GM20000 (cell line): ENCODE measurements at places on chromosomes 4 and X.

DNA sequence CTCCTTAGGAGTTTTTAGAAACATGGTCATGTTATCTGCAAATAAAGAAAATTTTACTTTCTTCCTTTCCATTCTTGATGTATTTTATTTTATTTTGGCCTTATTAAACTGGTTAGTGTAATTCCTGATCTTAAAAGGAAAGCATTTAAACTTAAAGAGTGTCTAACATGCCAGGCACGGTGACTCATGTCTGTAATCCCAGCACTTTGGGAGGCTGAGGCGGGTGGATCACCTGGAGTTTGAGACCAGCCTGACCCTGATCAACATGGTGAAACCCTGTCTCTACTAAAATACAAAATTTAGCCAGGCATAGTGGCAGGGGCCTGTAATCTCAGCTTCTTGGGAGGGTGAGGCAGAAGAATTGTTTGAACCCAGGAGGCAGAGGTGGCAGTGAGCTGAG lies 281.3 kb downstream of the PTTG2 start:
- DNase-seq, result no peak

DNA sequence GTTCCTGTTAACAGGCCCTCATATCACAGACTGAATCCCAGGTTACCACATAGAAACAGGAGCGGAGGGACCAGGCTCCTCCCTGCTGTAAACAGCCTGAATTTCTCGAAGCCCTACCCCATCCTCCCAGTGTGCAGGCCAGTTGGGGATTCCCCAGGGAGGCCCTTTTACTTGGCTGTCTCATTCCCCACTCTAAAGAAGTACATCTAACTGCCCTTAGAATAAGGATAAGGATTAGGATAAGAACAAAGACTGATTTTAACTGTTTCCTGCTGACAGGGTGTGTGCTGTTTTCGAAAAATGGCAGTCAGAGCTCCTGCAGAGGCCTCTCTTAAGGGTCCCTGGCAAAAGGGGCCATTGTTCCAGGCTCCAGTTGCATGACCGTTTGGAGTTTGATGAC lies 133.7 kb downstream of the PAPSS1 start:
- no peak for DNase-seq

DNA sequence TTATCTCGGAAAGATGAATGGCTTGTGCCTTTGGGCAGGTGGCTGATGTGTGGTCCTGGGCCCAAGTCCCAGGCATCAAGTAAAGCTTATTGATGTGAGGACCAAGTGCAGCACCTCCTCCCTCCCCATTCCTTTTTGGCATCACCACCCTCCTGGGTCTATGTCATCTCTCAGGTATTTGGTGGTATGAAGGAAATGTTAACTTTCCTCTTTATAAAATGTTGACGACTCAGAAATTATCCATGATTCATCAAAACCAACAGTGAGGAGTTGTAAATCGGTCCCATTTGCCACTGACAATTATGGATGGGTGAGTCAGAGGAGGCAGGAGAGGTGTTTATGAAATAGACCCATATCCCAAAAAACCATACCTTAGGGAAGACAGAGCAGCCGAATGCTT lies 229.4 kb upstream of the GATB start:
- no peak for DNase-seq

DNA sequence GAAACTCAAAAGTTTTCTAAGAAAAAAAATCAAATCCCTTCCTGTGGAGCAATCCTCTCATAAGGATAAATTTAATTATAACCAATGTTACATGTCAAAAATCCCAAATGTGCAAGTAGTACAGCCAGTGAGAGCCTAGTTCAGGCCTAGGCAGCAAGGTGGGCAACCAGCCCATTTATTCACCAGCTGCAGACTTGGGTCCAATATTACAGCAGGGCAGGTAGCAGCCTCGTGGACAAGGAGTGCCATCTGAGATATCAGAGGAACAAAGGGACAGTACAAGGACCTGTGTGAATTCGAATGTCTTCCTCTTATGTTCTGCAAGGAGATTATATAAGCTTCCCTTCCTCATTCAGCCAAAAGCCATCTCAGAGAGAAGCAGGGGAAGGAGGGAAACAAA lies 6.6 kb downstream of the HELQ start:
- no peak for DNase-seq

- DNase-seq, result no peak
Observed at GRCh38 chr4:25966171-25966570, 52.2 kb downstream of the SMIM20 start.

DNA sequence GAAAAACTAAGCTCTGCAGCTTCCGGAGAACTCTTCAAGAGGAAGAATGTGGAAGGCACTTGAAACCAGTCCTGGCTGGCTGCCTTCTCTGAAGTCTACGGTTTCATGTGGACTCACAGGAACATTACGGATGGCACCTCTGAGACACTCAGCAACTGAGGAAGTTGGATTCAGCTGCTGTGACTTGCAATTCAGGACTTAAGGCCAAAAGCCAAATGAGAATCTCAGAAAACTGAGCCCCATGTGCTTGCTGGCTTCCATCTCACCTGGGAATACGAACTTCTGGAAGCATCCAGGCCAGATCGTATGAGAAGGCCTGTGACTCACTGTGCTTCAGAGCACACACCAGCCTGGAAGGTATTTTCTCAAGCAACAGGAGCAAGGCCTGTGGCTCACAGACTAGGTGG lies 107.8 kb upstream of the GPC4 start:
- DNase-seq, result no peak

DNA sequence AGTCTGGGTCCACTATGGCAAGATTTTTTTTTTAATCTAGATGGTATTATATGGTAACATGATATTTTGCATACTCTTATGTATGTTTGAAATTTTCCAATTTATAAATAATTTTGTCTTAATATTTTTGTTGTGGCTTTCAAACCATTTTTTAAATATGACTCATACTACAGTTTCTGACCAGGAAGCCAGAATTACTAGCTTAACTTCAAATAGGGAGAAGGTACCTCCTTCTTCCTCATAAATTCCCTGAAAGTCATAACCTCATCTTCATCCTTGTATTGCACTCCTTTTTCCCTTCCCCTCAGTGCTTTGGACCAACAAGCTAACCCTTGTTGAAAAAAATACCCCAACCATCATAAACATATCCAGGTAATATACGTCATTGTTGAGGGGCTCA lies 21.6 kb downstream of the ARAP2 start:
- no peak for DNase-seq

DNA sequence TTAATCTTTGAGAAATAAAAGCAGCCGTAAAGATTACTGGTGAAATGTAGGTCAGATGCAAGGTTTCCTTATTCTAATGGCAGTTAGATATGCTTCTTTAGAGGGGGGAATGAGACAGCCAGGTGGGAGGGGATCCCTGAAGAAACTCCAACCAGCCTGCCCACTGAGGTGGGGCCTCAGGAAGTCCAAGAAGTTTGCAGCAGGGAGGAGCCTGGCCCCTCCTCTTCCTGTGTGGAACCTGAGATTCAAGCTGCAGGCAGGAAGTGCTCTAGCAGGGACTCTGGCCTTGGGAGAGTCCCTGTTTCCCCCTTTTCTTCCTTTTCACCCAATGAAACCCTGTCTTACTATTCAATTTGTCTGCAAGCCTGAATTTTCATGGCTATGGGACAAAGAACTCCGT lies 101.4 kb upstream of the SLITRK2 start:
- DNase-seq, result no peak

GRCh38 chr4:165489786-165490185 lies 111.0 kb downstream of the CPE start:
- DNase-seq, result no peak
